ENCODE measurements at places on chromosomes 2 and 18. TPM values are rescaled to one million over a fixed set of nuclear protein-coding genes. Genes with fewer than 3 reads are reported as not detected.

GRCh38 chr2:96754317-96754716 is 6.4 kb upstream of the CNNM4 start:
- DNase-seq = no peak

DNA sequence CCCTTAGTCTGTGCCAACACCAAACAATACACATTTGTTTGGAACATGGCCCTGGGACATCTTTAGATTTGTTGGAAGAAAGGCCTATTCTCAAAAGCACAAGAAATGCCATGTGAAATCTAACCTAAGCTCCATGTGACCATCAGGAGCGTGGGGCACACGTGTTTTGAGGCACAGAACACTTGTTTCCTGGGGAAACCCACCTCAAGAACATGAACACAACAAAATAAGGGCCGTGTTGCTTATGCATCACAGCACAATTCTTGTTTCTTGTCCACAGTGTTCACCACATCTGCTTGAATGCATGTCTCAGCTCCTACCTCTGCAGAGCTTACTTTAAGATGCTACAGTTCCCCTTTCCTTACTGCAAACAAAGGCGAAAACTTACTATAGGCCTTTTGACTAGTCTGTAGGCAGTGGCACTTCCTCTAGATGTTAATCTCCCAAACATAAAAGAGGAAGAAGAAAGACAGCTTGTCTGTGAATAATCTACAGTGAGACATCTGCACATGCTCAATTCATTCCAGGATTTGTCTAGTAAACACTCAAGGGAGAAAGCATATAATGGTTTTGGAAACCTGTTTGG is 165.0 kb downstream of the ANKRD44 start:
- no peak for DNase-seq

GRCh38 chr2:237154884-237155851 is 69.5 kb downstream of the COPS8 start:
- DNase-seq = no peak

- peak; percentile 50 for DNase-seq
Observed at GRCh38 chr2:160431441-160431840, 62.2 kb downstream of the RBMS1 start.

GRCh38 chr2:76187415-76187814 is 476.7 kb upstream of the GCFC2 start:
- no peak for DNase-seq

- no peak for DNase-seq
Observed at GRCh38 chr2:241074901-241075540, 27.1 kb downstream of the MTERF4 start.

- DNase-seq = no peak
Observed at GRCh38 chr18:38491195-38491594, 925.6 kb upstream of the CELF4 start.

GRCh38 chr2:146669735-146670134 is 1175.1 kb upstream of the ACVR2A start:
- DNase-seq = no peak

DNA sequence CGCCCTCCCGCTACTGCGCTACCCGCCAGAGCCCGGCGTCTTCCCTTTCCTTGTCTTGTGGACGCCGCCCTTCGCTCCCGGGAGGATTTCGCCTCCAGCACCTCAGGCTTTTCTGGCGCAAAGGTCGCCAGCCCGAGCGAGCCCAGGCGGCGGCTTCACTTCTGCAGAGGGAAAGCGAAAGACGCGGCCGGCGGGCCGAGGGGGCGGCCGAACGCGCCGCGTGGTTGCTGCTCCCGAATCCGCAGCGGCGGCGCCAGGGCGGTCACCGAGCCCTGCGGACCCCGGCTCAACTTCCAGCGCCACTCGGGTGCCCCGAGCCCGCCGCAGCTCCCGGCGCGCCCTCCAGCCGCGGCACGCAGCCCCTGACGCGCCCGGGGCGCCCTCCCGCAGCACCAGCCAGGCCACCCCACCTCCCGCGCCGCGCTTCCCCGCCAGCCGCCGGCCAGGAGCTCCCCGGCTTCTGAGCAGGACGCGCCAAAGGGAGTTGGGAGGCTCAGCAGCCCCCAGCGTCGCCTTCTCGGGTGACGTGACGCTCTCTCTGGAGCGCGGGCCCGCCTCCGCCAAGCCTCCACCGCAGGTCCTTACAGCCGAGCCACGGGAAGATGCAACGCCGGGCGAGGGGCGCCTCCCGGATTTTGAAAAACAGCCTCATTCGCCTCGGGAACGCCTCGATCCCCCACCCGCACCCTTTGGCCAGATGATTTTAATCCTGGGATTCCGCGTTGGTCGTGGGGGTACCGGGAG is 84.9 kb upstream of the EPB41L3 start:
- DNase-seq = peak; percentile 17

- DNase-seq = no peak
Observed at GRCh38 chr2:21694079-21694878, 570.5 kb downstream of the TDRD15 start.

- peak; percentile 41 for DNase-seq
Observed at GRCh38 chr2:85865539-85866164, 23.1 kb downstream of the ST3GAL5 start.

- no peak for DNase-seq
Observed at GRCh38 chr18:70636991-70637390, 348.1 kb downstream of the SOCS6 start.

- peak; percentile 12 for DNase-seq
Observed at GRCh38 chr2:161170377-161170776, 10.1 kb downstream of the TANK start.

DNA sequence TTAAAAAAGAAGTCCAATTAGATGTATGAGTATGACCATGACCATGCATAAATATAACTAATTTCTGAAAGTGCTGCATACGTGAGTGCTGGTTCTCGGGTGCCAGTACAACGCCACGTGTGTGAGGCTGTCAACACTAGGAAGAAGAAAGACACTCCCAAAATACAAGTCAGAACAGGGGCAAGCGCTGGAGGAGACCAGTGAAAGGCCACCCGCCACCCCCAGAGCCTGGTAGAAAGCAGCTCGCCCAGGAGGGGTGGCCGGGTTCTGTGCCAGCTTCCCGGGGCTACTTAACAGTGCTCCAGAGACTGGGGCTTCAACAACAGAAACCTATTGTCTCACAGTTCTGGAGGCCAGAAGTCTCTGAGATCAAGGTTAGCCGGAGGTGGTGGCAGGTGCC is 147.6 kb downstream of the RTP5 start:
- no peak for DNase-seq

- peak; percentile 41 for DNase-seq
Observed at GRCh38 chr2:29192526-29192925, 77.3 kb downstream of the CLIP4 start.

DNA sequence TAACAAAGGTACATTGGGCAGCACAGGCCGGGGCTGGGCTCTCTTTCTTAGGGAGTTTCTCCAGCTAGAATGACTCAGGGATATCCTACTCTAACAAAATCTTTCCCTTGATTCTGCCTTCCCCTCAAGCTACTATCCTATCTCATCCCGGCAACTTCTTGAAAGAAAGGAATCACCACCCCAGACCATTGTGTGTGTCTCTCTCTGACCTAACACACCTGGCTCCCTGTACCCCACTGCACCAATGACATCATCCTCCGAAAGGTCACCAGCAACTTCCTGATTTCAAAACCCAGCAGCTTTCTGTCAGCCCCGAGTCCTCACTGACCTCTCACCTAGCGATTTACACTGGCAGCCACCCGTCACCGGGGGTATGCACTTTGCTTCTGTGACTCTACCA is 72.1 kb upstream of the MAP4K4 start:
- peak; percentile 7 for DNase-seq

- DNase-seq = no peak
Observed at GRCh38 chr2:31467426-31467825, 52.9 kb upstream of the XDH start.

GRCh38 chr2:101386599-101387150 is 628 bp downstream of the CREG2 start:
- DNase-seq = no peak

The FSHR gene
- total RNA-seq = not detected

The SCYGR4 gene
- total RNA-seq = not detected

The ZNF396 gene
- 0.54 TPM for total RNA-seq

The ERFE gene
- total RNA-seq = 0.56 TPM

The TAF4B gene
- total RNA-seq = 0.83 TPM

The IL36RN gene
- not detected for total RNA-seq

Measured in IMR-90 (cell line).